A549 treated with Hydrocortisone at 1 μM for 4 hours (cell line): ENCODE measurements at places on chromosomes 2 and 18. TPM values are rescaled to one million over a fixed set of nuclear protein-coding genes. Genes with fewer than 3 reads are reported as not detected.

Gene AQP12B
- total RNA-seq = not detected in 5 replicates

Gene ITPRIPL1
- not detected in 5 replicates for total RNA-seq

Gene TRIM54
- 0.81 to 1.1 TPM (median 0.88 TPM) in 5 replicates for total RNA-seq

Gene UGT1A8
- 0.05 to 0.06 TPM in 2 of 5 replicates, not detected in the others for total RNA-seq

Gene NYAP2
- total RNA-seq = 0.02 TPM in 1 of 5 replicates, not detected in the others

Gene CYS1
- 0.89 to 2.0 TPM (median 1.5 TPM) in 5 replicates for total RNA-seq

Gene UGT1A6
- total RNA-seq = 0.47 to 1.5 TPM (median 1.1 TPM) in 5 replicates

Gene RTP5
- total RNA-seq = not detected in 5 replicates

Gene MFSD6
- 22.7 to 36.4 TPM (median 33.1 TPM) in 5 replicates for total RNA-seq
